ENCODE measurements at places on chromosomes 2 and 18. TPM values are rescaled to one million over a fixed set of nuclear protein-coding genes. Genes with fewer than 3 reads are reported as not detected.

The RND3 gene
- 41.7 TPM for total RNA-seq

GRCh38 chr18:22166069-22166950 is 3.1 kb upstream of the GATA6 start:
- DNase-seq: no peak

GRCh38 chr18:57276829-57277228 is 75.5 kb upstream of the ST8SIA3 start:
- no peak for DNase-seq

DNA sequence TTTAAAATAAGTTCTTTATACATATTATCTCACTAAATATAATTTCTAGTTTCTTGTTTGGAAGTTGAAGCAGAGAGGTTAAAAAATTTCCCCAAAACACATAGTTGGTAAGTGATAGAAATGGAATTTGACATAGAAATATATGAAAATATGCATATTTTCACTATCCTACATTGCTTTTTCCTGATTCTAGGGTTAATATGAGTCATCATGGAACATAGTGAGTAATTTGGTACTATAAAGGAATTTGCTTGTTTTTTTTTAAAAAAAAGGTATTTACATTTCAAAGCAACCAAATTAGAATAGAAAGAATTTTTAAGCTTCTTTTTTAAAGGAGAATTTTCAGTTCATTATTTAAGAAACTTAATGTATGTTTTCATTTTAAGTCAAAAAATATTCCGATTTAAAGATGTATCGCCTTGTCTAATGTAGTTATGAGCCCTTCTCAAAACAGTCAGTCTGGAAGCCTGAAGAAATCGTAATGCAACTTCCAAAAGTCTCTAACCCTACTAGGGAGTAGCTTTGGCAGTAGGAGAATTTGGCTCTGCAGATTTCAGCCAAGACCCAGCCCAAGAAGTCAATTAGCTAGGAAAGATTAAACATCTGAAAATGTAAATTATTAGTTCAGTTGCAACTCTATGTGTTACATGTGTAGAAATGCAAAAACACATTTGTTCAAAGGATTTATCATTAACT is 147.3 kb downstream of the RDH14 start:
- DNase-seq: peak; percentile 12

DNA sequence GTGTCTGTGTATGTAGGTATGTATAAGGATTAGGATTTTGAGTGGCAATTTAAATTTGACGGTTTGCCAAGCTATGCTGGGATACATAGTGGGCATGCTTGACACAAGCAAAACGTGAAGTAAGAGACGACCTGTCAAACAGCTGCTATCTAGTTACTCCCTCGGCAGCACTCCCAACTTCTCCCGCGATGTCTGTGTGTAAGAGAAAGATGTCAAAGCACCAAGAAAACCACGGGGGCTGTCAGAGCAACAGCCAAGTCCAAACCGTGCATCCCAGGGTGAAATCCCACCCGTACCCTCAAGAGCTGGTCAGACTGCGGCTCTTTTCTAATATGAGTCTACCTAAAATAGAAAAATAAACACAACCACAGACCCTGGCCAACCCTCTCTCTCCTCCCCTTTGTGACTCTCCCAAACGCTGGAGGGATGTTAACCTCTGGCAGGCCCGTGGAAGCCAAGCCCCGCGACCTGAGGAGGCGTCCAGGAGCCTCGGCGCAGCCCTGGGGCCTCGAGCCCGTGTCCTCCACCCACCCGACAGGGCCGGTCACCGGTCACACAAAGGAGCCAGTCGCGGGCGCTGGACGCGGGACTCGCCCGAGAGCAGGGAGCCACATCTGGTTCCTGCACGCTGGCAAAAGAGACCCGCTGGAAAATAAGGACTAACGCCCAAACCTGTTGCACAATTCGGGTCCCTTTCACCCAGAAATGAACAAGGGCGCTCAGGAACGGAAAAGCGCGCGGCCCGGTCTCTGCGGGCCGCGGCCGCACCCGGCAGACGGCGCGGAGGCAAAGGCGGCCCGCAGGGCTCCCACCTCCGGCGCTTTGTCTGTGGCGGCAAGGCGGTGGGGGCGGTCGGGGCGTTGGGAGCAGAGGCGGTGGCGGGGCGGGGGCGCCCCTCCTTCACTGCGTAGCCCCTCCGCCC is 925 bp downstream of the SESTD1 start:
- DNase-seq: peak; percentile 55
